ENCODE measurements at places on chromosomes 3 and 15.

DNA sequence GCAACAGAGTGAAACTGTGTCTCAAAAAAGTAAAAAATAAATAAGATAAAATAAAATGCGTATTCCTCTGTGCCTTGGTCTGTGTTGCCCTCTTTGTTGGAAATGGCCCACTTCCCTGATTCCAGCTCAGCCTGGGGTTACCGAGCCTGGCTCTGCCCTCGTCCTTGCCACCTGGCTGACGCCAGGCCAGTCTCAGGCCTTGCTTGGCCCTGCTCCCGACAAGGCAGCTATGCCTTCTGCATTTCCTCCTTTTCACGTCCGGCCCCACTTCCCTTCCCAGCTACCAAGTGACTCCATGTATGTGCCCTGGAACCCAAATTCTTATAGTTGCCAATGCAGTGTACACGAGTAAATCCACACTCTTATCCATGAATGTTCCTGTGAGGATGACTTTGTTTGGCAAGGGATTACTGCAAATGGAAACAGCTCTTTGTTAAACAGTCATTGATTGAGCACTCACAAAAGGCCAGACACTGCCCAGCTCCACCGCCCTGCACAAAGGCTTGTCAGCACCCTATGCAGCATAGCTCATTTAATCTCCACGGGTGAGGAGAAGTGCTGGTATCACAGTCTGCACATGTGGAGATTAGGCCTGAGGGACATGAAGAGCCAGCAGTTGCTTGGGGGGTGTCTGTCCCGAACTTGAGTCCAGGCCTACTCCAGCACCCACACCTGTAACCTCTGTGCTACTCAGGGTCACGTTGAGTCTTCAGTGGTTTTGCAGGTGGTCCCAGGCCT is 25.1 kb downstream of the SPSB4 start:
- no peak for DNase-seq

DNA sequence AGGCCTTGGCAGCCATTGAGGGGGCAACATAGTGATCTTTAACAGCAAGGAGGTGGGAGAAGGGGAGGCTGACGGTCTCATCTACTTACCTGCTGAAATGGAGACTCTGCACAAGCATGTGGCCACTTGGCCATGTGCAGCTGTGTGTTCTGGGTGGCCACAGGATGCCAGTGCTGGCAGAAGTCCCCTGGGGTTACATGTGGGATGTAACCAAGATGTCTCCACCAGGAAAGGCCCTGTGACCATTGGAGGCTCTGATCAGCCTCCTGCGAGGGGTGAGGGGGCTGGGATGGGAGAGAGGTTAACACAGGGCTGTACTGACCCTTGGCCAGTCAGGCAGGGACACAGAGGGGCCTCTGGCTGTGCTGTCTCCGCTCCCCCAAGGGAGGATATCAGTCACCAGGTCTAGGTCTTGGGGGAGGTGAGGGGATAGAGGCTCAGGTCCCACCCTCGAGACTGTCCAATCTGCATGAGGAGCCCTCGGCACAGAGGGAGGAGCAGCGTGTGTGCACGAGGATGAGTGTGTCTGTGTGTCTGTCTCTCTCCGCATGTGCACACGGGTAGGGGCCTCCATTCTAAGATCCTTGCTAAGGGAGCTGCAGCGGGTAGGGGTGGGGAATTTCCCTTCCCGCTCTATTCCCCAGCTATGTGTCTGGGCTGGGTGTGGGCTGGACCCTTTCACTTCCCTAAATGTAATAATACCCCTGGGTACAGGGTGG is 19.5 kb downstream of the PRKCD start:
- DNase-seq, result no peak

DNA sequence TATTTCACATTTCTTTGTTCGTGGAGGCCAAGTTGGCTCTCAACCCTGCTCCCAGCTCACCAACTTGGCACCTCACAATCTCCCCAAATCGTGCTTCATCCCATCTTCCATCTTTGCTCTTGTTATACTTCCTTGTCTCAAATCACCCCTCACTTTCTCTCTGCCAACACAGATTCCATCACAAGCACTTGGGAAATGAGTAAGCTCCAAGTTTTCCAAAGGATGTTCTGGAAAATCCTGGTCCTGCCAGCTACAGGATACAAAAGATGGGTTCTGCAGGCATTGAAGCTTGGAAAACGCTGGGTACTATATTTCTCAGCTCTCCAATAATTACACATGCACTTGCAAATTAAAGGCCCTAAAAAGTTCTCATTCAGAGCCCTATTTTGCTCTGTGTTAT is 4.1 kb upstream of the TM4SF4 start:
- no peak for DNase-seq

DNA sequence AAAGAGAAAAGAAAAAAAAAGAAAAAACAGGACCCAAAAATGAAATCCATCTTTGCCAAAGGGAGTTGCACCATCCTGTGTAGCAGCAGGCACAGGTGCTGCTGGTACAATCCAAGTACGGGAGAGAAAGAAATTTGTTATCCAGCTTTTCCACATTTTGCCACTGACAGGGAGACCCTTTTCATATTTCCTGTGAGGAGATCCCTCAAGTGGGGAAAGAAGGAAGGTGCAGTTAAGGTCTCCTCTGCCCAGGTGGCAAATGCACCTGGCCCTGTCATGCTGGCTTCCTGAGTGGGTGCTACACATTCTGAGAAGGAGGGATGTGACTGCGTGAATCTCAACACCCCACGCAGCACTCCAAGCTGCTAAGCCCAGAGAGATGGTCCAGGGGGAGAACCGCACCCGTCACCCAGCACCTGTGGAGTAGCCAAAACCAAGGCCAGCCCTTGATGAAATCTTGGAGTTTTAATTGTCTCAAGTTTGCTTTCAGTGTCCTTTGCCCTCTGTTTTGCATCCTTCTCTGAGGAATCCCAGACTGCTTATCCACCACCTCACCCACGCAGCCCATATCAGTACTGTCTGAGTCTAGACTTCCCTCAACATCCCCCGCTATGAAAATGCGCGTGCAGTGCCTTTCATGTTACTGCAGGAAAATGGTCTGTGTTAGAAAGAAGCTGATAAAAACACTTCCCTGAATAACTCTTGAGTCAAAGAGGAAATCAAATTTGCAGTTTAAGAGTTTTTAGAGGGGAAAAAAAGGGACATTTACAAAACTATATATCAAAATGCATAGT is 141.9 kb upstream of the THBS1 start:
- DNase-seq, result no peak

GRCh38 chr3:172156586-172156955 is 117.2 kb downstream of the FNDC3B start:
- DNase-seq, result no peak

DNA sequence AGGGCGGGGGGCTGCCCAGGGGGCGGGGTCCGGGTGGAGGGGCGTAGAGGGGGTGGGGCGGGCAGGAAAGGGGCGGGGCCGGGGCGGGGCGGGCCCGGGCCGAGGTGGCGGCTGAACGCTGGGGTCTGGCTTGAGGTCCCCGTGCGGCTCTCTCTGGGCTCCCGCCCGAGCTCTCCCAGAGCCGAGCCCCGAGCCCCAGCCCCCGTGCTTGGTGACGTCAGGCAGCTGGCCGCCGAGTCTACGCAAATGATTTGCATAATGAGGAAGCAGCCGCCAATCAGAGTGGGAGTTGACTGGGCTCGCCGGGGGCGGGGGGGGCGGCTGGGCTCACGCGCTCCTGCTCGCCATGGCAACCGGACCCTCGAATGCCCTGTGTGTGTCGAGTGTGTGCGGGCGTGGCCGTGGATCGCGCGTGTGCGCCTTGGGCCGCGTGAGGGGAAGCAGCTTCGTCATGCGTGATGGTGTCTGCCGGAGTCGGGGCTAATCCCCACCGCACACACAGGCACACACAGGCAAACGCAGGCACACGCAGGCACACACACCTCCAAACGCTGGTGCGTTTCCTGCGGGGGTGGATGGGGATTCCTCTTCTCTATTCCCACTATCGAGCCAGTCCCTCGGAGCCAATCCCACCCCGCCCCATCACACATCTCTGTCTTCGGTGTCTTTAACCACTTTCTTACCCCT is at the start of gene CELF6:
TSS of gene CELF6 (minus strand) at position 173 of the 687 bp plus-strand sequence. CDS start 283 bp downstream, outside the sequence.
- DNase-seq, result peak; percentile 55

GRCh38 chr3:39327053-39327745 is 2.3 kb upstream of the CCR8 start:
- no peak for DNase-seq
